Esophagus muscularis mucosa (tissue), 4 donors: ENCODE measurements at places on chromosomes 12 and 14. TPM values are rescaled to one million over a fixed set of nuclear protein-coding genes. Genes with fewer than 3 reads are reported as not detected.

Gene TRHDE
- total RNA-seq: 0.63 TPM

DNA sequence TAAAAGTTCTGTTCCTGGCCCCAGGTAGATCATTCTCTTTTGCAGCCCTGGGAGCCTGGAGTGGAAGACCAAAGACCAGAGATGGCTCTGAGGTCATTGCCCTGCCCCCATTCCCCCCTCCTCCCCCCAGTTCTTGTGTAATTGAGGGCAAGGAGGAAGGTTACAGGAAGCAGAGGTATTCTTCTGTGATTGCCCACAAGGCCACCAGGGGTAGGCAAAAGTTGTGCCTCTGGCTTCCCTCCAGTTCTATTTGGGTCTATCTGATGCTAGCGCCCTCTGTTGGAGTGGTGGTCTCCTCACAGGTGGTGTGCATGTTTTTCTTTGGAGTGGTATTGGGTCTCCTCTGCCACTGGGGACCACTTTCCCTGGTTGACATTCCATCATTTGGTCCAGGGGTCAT is 41.2 kb upstream of the CRY1 start:
- DNase-seq: no peak

DNA sequence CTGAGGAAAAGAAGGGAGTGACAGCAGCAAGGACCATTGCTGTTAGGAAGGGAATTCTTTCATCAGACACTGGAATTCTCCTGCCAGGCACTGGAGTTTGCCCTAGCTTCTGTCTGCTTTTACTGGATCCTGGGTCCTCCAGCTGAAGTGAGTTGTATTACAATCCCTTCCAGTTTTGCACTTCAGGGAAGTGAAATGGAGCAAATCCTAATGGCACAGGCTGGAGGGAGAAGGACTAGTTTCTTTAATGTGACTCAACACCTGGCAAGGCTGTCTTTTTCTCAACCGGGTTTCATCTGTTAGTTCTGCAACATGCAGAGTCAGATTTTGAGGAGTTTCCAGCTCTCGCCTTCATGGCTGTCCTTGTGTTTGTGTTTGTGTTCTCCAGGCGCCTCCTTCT is 45.8 kb downstream of the ETV6 start:
- DNase-seq: no peak

DNA sequence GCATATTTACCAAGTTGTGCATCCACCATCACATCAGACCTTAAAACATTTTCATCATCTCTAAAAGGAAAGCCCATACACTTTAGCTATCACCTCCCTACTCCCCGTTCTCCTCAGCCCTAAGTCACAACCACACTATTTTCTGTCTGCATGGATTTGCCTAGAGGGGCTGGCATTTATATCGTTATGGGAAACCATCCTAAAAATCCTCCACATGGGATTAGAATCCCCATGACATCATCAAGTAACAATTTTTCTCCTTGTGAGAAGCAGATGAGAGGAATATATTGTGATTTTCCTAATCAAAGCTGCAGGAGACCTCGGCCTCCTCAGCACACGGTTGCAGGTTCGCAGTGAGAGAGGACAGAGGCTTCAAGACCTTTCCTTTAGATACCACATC is 114.1 kb downstream of the SLC15A4 start:
- DNase-seq: no peak

Gene TIMM9
- total RNA-seq: 51.5 TPM

GRCh38 chr14:74804219-74804825 is 41.2 kb downstream of the YLPM1 start:
- no peak for DNase-seq

Gene HOTAIR
- total RNA-seq: not detected

- no peak for DNase-seq
Measured at GRCh38 chr12:98513379-98514322, 1.7 kb upstream of the TMPO start.

GRCh38 chr14:102593825-102594137 is 1.3 kb downstream of the RCOR1 start:
- no peak for DNase-seq

GRCh38 chr12:57216014-57216911 is at the start of gene NXPH4:
TSS of gene NXPH4 (plus strand) at chr12:57216794. CDS start at chr12:57216970, 176 bp downstream.
- DNase-seq: no peak

DNA sequence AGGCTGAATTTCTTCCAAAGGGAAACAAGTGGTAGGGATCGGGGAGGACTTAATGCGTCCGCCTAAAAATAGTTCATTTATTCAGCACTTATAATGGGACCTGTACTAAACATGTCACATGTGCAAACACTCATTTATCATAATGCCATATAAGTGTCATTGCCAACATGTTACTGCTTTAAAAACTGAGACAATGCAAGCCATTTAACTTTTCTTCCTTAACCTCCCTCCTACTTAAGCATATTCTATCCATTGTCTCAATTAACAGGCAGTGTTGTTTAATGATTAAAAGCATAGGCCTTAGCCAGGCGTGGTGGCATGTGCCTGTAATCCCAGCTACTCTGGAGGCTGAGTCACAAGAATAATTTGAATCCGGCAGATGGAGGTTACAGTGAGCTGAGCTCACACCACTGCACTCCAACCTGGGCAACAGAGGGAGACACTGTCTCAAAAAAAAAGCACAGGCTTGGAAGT is 13.5 kb upstream of the SCFD1 start:
- DNase-seq: no peak

Gene SOCS2
- total RNA-seq: 27.9 TPM

GRCh38 chr14:22465201-22465840 is 123.7 kb downstream of the DAD1 start:
- no peak for DNase-seq

Gene PLEKHG3
- 21.7 TPM for total RNA-seq
